ENCODE measurements at places on chromosomes 6 and 20.

- no peak for DNase-seq
These were observed 24.4 kb downstream of the SERAC1 start for GRCh38 chr6:158143700-158144099.

DNA sequence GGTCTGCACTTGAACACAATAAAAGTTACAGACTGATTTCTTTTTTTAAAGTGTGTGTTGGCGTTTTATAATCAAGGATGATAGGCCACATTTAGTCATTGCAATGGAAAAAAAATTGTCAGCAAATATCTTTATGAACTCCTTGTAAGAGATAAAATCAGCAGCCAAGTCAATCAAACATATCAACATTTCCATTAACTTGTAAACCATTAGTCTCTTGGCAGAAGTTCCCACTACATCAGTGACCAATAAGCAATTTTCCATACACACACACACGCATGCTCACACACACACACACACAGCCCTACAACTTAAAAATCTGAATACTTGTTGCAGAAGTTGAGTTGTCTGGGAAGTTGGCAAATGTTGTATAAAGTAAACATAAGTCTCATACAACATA lies 315.9 kb upstream of the KCNQ5 start:
- DNase-seq = no peak

GRCh38 chr6:41442800-41443501 lies 103.2 kb upstream of the FOXP4 start:
- DNase-seq = peak; percentile 29

DNA sequence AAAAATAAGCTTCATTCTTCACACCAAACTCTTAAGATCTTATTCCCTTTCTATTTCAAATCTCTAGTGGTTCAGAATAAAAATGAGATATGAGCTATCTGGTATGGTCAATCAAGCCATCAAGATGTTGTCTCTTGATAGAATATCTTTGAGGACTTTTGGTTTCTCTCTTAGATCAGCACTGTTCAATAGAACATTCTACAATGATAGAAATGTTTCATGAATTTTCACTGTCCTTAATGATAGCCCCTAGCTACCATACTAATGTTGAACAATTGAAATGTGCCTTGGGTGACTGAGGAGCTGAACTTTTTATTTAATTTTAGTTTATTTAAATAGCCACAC lies 24.1 kb upstream of the HINT3 start:
- DNase-seq = no peak

DNA sequence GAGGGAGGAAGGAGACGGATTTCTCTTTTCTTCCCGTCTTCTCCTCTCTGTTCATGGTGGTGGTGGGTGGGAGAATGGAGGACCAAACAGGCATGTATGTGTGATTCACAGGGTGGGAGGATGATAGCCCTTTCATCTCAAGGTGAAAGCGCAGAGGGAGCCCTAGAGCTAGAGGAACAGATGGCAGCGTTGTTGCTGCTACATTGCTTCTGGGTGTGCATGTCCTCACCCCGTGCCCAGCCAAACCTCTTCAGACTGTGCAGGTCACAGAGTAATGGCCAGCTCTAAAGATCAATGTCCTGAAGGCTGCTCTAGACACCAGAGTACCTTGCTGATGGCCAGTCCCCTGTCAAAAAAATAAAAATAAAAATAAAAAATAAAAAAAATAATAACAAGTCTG lies 301.8 kb downstream of the TBC1D7 start:
- DNase-seq = no peak

- no peak for DNase-seq
These were observed 81.0 kb upstream of the JAG1 start for GRCh38 chr20:10754824-10755223.

DNA sequence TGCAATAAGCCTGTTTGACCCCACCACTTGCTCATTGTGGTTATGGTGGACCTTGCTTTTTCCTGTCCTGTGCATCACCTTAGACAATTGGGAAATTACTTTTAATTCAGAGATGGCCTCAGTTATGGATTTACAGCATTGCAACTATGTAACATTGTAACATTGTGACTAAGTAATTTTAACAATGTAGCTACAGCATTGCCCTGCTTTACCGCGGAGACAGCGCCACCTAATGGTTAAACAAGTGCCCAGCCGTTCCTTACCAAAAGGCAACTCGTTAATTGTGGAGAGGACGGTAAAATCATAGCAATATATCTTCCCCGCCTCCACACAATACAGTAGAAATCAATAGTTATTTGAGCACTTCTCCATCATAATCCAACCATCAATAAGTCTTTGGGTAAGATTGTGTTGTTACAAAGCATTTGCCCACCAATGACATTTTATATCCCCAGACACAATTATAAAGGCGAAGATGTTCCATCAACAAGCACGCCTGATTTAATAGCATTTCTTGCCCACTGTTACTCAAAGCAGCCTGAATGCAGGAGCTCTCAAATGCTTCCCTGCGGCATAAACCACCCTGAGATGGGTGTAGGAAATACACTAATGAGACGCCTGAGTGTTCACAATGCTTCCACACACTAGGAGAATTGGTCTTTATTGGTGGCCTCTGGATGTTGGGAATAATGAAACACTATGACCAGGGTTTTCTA lies 93.7 kb downstream of the PROKR2 start:
- DNase-seq = peak; percentile 49

DNA sequence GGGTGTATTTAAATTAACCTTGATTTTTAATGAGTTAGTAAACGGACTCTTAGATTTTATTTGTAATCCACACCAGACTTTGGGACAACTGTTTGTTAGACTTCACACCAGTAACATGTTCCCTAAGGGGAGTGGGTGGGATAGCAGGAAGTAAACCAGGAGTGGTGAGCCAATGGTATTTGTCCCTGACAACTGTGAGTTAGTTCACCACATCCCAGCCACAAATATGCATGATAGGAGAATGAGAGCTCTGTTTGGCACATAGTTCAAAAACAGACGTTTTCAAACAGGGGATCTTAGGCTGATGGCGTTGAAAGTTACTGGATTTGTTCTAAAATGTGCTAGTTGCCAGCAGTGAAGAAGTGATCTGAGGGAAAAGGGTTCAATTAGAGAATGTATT lies 18.7 kb upstream of the COL10A1 start:
- no peak for DNase-seq

GRCh38 chr6:138795809-138796603 lies at the start of gene ECT2L:
Gene ECT2L, plus strand, starts transcription at chr6:138796087. Its CDS starts 17,188 bp downstream, at chr6:138813275.
- DNase-seq = no peak

Measured in stimulated activated CD4-positive, alpha-beta T cell treated with anti-CD3 and anti-CD28 coated beads, Interleukin-2, amount 100 ng/mL, for 24 hours (primary cell).